ENCODE measurements at places on chromosomes 7 and 10.

- DNase-seq, result peak; percentile 80
Observed at GRCh38 chr7:3028071-3028757, 15.5 kb downstream of the CARD11 start.

- DNase-seq, result no peak
Observed at GRCh38 chr10:129531969-129532660, 65.1 kb downstream of the MGMT start.

DNA sequence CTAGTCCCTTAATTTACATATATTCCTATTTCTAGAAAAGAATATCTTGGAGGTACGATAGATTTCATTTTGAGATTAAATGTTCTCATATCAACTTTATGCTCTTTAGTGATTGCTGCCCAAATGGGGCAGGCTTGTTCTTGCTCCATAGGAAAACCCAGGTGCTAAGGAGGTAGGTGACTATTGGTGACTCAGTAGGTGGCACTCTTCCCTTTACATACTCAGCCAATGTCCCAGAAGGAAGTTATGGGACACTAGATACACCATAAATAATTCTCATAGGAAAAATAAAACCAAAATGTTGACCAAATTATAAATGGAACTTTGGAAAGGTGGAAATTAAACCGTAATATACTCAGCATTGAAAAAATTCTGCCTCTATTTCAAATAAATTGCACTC is 4.0 kb downstream of the SKAP2 start:
- no peak for DNase-seq

- DNase-seq, result no peak
Observed at GRCh38 chr10:79116801-79117723, 48.3 kb downstream of the ZMIZ1 start.

- no peak for DNase-seq
Observed at GRCh38 chr10:48819783-48820182, 119.9 kb downstream of the LRRC18 start.

- no peak for DNase-seq
Observed at GRCh38 chr10:2611603-2612002, 455.7 kb upstream of the PFKP start.

DNA sequence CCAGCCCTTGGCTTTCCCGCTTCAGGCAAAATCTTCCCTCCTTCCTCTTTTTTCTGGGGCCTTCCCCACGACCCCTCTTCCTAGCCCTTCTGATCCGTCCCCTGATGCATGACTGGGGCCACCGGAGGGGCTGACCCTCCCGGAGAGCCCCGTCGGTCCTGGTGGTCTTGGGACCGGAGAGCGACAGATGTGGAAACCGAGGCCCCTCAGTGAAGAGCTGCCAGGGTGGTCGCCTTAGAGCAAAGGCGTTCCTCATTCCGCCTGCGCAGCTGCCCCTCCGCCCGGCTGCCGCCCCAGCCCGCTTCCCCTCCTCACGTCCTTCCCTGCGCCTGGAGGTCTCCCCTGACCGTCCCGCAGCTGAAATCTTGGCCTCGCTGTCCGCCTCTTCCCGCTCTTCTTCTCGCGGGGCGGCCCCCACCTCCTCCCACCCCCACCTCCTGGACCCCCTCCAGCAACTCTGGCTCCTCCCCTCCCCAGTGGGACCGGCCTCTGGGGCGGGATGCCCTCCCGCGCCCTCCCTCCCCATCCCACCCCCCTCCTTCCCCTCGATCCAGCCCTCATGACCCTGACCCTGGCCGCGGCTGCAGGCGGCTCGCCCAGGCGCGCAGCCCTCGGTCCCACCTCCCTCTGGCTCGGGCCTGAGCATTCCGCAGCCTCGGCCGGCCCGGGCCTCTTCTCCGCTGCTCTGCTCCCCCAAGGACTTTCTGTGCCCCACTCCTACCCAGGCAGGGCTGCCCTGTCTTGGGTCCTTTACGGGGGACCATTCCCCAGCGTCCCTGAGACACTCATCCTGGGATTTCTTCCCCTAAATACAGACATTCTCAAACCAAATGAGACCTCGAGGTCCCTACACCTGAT is at the start of gene RARRES2:
Gene RARRES2, minus strand, starts transcription at position 367 of the 858 bp plus-strand sequence. CDS start 1,020 bp downstream, outside the sequence.
- DNase-seq, result no peak

- DNase-seq, result no peak
Observed at GRCh38 chr10:18313140-18313530, 172.9 kb downstream of the CACNB2 start.
